Fibroblast of villous mesenchyme (primary cell): ENCODE measurements at places on chromosomes 1 and 21. TPM values are rescaled to one million over a fixed set of nuclear protein-coding genes. Genes with fewer than 3 reads are reported as not detected.

The CDC14A gene
- 4.2 and 5.2 TPM in 2 replicates for total RNA-seq

The DEPDC1 gene
- total RNA-seq: 12.6 and 30.2 TPM in 2 replicates

The PYHIN1 gene
- total RNA-seq: not detected in 2 replicates

The URB1 gene
- 17.4 and 37.1 TPM in 2 replicates for total RNA-seq

The ASCL5 gene
- not detected in 2 replicates for total RNA-seq
